LNCaP clone FGC (cell line): ENCODE measurements at places on chromosomes 7 and 10.

DNA sequence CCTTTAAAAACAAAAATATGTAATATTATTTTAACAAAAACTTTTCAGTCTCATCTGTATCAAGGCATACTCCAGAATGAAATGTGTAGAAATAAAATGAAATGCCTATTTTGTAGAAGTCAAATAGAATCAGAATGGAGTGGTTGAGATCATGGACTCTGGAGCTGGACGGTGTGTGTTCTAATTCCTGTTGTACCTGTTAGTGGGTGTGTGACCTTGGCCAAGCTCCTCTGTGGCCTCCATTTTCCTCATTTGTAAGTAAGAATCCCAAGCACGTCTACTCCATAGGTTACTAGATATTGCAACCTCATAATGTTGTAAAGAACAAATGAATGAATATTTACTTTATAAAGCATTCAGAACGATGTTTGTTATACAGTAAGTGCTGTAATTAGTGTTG lies 74.9 kb downstream of the HDAC9 start:
- no peak for DNase-seq

DNA sequence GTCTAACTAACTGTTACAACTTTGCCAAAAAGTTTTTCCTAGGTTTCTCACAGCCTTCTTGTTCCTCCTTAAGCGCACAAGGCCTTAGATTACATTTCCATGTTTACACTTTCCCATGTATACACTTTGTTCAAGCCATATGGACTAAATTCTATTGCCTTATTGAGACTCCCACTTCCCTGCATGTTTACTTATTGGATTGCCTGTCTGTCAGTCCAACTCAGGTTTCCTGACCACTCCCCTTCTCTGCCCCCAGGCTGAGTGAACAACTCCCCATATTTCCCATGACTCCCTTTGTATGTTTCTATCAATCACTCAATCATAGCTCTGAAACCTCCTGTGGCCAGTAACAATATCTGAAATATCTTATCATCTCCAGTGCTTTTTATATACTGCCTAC lies 43.0 kb downstream of the SLC25A40 start:
- DNase-seq, result no peak

GRCh38 chr7:83415840-83416239 lies 233.1 kb downstream of the SEMA3E start:
- no peak for DNase-seq

- no peak for DNase-seq
These were observed 472.8 kb downstream of the KCNMA1 start for GRCh38 chr10:77164616-77165311.

- DNase-seq, result no peak
These were observed 30.5 kb upstream of the MAP3K8 start for GRCh38 chr10:30403494-30403893.
